ENCODE measurements at places on chromosomes 3 and 15.

DNA sequence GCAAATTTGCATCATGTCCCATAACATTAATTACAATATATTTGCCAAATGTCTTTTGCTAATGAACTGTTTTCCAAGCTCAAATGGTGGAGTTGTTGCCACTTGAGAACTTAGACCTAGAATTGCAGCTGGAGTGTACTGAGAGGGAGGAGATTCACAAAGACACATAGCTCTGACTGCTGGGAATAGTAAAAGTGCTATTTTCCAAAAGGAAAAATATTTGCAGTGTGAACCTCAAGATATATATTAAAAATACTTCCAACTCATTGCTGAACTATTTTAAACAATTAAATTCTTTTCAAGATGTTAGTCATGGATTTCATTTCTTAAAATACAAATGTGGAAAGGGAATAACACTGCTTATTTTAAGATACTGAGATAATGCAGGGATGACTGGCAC, 666.8 kb upstream of the ARPP21 start:
- DNase-seq = no peak

DNA sequence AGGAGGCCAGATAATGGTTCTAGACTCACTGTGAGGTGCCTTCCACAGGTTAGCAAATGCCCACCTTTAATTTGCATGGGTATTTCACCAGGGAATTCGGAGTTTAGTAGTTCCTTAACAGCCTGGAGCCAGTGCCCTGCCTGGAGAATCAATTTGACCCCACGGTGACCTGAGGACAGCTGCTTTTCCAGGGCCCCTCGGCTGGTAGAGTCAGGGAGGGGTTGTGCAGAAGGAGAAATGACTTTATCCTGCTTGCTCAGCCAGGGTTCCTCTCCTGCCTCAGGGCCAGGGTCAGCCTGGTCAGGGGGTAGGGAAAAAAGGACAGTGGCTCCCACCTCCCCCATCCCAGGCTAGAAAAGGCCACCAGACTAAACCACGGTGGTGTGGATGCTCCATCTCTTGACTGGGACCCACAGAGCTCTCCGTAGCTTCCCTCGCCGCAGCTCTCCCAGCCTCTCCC, 12.0 kb downstream of the DLL4 start:
- no peak for DNase-seq

DNA sequence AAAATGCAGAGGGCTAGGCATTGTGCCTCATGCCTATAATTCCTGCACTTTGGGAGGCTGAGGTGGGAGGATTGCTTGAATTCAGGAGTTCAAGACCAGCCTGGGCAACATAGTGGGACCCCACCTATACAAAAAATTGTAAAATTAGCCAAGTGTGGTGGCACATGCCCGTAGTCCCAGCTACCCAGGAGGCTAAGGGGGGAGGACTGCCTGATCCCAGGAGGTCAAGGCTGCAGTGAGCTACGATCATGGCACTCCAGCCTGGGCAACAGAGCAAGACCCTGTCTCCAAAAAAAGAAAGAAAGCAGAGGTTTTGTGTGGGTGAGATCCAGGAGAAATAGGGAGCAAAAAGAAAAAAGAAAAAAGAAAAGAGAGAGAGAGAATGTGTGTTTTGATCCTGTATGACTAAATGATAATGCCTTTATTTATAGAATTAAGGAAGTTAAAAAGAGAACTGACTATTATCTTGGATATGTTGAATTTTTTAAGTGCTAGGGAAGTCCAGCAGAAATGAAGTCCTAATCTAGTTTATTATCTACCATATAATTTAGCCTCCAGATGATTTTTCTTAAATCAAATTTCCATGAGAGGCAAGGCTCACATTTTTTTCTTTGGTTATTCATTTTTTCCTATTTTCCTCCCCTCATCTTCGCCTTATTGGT, 4.8 kb downstream of the TTBK2 start:
- no peak for DNase-seq

DNA sequence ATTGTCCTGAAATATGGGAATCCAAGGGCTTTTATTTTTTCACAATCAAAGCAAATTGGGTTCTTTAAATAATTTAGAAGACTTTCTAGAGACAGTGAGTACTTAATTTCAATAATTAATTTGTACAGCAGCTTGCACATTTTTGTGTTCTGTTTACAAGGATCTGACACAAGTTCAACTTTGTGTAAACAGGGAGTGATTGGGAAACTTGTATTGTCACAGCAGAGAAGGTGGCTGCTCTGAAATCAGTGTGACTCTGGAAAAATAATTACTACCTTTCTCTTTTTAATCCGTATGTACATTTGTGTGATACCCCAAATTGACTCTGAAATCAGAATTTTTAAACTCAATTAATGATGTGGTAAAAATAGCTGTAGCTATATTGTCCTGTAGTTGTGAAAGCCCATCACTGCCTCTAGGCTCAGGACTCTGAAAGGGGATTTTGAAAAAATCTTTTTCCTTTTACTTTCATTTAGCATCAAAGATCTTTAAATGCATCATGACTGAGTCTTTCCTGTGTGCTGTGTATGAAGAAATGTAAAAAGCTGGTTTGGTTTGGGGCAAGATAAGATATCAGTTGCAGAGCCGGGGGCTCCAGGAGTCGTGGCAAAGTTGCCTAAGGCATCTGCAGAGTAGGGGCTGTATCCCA, 45.1 kb downstream of the MFSD1 start:
- no peak for DNase-seq

- no peak for DNase-seq
These were observed 29.8 kb upstream of the LPP start for GRCh38 chr3:188124184-188124583.

GRCh38 chr3:189305412-189305811, 133.6 kb downstream of the TPRG1 start:
- no peak for DNase-seq

DNA sequence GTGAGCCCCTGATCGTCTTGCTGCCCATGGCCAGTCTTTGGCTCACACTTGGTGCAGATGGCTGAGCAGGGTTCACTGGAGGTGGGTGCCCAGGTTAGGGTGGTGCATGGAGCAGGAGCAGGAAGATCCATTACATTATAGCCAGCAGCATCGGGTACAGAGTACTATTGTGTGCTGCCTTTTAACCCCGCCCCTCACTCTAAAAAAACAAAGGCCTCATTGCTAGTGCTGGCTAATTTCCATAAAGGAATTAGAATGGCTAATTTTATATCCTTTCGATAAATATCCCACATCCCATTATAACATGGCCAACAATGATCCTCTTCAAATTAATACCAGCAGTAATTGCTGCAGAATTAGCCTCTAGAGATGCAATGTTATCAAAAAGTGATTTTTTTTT, 45.8 kb upstream of the PPP4R2 start:
- DNase-seq = peak; percentile 48

DNA sequence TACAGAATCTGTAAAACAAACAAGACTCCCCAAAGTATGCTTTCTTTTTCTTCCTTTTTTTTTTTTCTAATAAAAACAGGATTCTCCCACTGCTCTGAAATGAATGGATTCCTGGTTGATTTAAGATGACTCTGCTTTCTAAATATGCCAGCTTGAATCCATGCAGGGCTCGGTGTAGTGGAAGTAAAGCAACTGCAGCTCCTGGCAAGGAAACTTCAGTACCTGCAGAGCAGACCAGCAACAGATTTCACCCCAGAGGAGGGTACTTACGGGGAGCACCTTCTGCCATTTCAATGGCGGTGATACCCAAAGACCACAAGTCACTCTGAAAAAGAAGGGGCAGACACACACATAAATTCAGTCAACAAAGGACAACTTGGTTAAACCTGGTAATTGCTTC, 150.5 kb upstream of the SLC2A2 start:
- no peak for DNase-seq

DNA sequence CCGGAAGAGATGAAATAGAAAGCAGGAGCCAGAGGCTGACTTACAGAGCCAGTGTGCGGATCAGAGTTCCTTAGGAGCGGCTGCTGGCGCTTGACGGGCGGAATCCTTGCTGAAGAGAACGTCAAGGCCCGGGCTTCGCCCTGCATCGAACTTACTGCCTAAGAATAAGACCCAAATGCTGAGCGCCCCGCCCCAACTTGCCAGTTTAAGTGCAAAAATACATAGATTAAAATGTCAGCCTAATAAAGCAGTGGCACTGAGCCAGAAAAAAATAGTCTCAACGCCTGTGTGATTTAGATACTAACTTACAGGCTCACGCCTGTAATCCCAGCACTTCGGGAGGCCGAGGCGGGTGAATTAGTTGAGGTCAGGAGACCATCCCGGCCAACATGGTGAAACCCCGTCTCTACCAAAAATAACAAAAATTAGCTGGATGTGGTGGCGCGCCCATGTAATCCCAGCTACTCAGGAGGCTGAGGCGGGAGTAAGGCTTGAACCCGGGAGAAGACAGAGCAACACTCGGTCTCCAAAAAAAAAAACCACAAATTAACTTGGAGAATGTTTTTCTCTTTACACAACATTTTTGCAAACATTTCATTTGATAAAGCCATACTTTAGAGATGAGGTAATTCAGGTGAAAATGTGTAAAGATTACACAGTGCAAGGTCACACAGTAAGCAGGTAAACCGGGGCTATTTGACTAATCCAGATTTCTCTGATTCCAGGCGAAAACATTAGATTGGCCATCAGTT, 1.2 kb upstream of the UBP1 start:
- DNase-seq = no peak

DNA sequence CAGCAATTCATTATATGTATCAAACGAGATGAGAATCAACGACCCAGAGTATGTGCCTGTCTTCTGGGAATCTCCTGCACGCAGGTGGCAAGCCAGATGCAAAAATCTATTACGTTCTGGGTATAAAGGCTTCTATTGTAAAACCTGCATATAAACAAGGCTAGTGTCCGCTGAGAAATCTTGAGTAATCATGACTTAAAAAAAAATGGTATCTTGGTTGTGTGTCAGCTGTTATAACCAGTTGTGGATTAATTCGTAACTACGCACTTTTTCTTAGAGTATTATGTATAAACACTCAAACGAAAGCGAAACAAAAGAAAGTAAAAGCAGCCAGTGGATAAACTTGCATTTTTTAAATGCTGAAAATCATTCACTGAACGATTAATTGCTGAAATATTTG, 509.1 kb downstream of the RSL24D1 start:
- DNase-seq = no peak

GRCh38 chr15:80066912-80067311, 7.4 kb downstream of the ZFAND6 start:
- DNase-seq = no peak

GRCh38 chr3:35641920-35642527, 2.7 kb downstream of the ARPP21 start:
- no peak for DNase-seq

GRCh38 chr3:13040361-13041074, 32.7 kb downstream of the IQSEC1 start:
- DNase-seq = peak; percentile 75

DNA sequence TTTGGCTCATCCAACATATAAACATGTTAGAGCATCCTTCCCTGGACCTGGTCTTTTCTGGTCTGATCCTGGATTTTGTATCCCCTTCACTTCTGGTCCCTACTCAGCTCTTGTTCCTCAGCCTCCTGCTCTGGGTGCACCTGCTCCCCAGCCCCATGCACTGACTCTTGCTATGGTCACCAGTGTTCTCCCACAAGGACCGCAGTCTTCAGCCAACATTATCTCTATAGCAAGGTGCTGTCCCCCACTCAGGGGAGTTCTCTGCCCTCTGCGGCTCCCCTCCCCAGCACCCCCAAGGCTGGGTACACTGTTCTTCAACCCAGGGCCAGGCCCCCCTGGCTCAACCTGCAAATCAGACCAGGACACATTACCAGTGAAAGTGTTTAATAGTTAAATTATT, 80.2 kb downstream of the SEC22A start:
- DNase-seq = no peak

- DNase-seq = peak; percentile 98
These were observed at the start of gene STXBP5L for GRCh38 chr3:120908030-120908794. STXBP5L (plus strand) TSS chr3:120908205; CDS start chr3:120909579, 1,374 bp downstream.

DNA sequence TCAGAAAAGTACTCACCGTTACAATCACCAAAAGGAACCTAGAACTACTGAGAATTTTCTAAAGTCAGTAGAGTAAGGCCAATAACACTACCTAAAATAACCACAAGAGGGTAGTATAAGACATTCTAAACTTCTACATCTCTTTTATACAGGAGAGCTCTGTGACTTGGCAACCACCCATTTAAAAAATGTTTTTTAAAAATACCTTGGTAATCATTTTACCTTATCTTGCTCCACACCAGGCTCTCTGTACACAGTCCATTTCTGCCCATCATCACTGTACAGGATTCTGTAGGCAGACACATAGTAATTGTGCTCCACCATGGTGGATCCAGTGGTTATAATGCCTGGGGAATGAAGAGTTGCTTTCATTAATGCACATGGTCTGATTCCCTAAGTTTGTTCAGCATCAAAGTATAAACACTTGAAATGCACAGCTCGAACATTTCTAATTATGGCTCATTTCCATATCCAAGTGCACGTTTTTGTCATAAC, 54.5 kb downstream of the ST3GAL6 start:
- no peak for DNase-seq

DNA sequence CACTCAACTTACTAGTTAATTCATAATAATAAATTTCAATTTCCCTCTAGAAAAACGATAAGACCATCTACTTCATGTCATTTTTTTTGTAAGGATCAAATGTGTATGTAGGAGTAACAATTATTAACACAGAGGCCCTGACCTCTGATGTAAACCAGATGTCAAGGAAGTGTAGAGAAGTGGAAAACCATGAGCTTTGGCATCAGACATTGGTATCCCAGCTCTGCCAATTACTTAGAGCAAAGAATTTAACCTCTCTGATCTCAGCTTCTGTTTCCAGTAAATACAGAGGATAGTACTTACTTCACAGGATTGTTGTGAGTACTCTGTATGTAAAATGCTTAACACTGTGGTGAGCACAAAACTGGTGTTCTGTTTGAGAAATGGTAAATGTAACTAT, 17.5 kb downstream of the AQR start:
- DNase-seq = no peak

- DNase-seq = no peak
These were observed 276.7 kb upstream of the POU1F1 start for GRCh38 chr3:87553058-87553457.

- peak; percentile 32 for DNase-seq
These were observed 47.6 kb upstream of the PPP4R2 start for GRCh38 chr3:72949016-72949415.

DNA sequence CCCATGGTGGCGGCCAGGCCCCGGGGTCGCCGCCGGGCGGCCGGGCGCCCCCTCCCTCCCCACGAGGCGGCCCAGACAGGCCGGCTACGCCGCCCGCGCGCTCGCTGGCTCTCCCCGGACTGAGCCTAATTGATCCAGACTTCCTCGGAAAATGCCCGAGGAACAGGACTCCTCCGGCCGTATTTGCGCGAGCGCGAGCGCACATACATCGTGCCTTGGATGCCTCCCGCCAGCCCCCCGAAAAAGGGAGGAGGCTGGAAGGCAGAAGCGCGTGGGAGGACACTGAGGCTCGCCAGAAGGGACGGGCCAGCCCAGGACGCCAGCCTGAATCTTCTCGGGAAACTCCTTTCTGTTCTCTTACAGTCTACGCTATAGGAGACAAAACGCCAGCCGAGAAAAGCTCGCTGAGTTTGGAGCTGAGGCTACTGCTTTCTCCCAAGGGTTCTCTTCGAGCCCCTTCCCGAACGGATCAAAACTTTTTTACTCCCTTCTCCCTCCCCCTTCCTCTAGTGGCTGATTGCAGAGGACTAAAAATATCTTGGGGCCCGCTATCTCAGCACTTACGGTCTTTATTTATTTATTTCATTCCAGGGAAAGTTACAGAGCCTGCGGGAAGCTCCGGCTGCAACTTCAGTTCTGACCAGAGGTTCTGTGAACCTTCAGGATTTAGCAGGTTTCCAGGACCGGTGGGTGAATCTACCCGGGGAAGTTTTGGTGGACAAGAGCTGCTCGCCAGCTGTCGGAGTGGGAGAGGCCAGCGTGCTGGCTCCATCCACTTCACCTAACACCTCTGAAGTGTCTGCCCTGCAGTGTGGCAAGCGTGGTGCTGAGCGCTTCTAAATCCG, at the start of gene PDZRN3:
TSS of gene PDZRN3 (minus strand) at position 121 of the 845 bp plus-strand sequence.
- peak; percentile 88 for DNase-seq

- DNase-seq = no peak
These were observed 195.3 kb downstream of the ITPR1 start for GRCh38 chr3:4688411-4688810.

Data from islet precursor cell (in vitro differentiated cells).